ENCODE measurements at places on chromosomes 7 and 10.

DNA sequence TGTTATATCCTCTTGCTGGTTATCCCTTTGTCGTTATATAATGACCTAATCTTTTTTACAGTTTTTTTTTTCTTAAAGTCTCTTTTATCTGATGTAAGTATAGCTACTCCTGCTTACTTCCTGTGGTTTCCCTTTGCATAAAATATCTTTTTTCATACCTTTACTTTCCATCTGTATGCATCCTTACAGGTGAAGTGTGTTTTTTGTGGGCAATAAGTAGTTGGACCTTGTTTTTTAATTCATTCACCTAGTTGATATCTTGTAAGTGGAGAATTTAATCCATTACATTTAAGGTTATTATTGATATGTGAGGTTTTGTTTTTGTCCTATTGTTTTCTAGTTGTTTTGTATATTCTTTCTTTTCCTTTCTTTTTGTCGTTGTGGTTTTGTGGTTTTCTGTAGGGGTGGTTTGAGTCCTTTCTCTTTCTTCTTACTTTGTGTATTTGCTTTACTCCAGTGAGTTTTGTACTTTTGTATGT is 168.6 kb downstream of the MLLT10 start:
- DNase-seq: no peak

- DNase-seq: no peak
Measured at GRCh38 chr7:41659539-41659938, 43.4 kb downstream of the INHBA start.

DNA sequence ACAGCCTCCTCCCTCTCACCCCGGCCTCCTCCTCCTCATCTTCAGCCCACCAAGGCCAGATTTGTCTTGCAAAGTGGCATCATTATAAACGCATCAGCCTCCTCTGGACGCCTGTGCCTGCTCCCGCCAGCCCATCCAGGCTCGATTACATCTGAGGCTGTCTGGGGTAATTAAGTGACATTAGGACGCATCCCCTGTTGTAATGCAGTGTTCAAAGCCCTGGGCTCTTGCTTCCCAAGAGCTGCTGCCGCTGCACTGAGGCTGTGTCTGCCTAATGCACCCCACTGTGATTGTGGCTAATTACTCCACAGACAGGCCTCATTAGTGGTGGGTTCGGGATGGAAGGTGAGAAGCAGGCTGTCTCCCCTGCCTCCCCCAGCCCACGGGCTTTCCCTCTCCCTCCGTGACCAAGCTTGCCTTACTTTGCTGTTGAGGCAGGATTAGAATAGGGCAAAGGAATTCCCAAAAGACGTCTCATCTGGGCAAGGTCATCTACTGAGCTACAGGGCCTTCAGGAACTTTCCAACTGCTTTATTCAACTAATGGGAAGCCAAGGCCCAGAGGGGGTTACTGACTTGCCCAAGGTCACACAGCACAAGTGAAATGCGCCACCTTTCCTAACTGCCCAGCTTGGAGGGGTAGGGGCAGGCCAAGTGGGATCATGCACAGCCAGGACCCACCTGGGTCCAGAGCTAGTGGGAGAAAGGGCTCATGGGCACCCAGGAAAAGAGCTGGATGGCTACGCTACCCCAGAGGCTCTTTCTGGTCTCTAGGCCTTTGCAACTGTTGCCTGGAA is 66.2 kb upstream of the PCBD1 start:
- no peak for DNase-seq

- DNase-seq: no peak
Measured at GRCh38 chr10:3671386-3671955, 113.5 kb downstream of the KLF6 start.

- DNase-seq: no peak
Measured at GRCh38 chr10:11869219-11869618, 46.1 kb downstream of the PROSER2 start.

DNA sequence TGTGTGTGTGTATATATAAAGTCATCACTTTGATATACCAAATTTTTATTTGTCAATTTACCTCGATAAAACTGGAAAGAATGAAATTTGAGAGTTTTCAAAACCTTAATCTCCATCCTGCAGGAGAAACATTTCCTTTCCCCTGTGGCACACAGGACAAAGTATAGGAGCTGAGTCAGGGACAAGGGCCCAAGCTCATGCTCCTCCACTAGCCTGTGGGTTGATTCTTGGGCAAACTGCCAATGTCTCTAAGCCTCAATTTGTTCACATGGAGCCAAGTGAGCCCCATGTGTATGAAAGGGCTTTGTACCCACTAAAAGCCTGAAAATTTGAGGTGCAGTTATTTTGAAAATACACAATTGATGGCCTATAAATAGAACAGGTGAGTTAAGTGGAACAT is 60.3 kb upstream of the IL6 start:
- DNase-seq: no peak

GRCh38 chr7:81949306-81949705 is 179.5 kb upstream of the HGF start:
- DNase-seq: no peak

DNA sequence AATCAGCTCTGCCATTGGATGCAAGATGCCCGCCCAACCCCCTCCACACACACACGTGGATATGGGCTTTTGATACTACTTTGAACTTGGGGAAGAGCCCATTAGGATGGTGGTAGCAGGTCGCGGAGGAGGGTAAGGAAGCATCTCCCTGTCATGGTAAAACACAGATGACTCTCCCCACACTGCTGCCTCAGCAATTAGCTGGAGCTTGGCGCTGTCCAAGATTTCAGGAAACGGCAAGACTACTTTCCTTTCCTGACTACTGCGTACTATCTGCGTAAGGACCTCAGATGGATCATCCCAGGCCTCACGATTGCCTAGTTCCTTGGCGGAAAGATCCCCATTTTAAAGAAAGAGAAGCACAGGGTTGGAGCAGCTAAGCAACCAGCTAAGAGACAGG is 134.3 kb downstream of the C10orf90 start:
- no peak for DNase-seq

DNA sequence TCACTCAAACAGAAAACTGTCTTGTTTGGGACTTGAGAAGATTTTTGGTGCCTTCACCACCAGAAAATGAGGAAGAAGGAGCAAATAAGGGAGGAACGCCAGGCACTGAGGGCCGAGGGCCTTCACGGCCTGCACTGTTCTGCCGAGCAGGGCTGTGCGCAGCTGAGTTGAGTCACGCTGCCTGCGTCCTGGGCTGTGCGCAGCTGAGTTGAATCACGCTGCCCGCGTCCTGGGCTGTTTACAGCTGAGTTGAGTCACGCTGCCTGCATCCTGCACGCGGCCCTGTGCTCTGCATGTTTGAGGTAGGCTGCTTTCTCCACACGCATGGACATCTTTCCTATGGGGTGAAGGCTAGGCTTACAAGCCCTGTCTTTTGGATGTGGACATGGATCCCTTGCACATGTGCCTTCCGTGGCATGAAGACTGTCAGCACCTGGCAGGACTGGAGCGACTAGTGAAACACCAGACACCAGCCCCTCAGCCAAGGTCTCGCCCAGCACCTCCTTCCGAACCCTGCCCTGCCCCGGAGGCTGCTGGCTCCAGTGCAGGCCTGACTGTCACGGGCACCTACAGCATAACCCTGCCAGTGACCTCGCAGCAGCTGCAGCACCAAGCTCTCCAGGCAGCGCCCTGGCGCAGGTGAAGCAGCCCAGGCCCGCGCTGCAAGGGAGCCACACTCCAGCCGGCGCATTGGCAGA is 96.7 kb downstream of the HTR5A start:
- peak; percentile 94 for DNase-seq

DNA sequence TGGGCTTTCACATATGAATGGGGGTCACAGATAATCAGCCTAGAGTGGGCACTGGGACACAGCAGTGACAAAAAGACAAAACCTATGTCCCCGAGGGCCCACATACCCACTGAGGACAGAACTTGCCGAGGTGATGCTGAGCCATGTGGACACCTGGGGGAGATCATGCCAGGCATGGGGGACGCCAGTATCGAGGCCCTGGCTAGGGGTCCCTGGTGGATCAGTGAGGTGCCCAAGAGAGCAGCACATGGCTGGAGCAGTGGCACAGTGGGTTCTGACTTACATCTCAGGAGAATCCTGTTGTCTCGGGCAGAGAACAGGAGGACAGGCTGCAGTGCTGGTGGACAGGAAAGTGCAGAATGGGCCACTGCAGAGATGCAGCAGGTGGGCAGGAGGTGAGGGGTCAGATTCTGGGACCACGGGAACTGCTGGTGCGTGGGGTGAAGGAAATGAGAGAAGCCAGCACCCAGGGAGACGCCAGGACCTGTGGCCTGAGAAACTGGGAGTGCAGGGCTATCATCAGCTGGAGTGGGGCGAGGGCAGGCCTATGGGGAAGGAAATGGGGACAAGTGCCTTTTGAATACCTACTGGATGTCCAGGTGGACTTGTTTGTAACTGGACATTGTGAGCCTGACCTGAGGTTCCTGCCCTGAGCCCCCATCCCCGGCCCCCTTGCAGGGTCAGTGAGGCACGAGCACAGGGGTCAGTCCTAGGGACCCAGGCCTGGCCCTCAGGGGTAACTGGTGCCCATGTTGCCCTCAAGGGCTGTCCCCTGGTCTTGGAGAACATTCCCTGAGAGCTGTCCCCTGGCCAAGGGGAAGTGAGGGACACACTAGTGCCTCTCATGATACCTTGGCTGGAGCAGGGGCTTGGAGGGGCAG is 91.2 kb upstream of the RET start:
- no peak for DNase-seq

DNA sequence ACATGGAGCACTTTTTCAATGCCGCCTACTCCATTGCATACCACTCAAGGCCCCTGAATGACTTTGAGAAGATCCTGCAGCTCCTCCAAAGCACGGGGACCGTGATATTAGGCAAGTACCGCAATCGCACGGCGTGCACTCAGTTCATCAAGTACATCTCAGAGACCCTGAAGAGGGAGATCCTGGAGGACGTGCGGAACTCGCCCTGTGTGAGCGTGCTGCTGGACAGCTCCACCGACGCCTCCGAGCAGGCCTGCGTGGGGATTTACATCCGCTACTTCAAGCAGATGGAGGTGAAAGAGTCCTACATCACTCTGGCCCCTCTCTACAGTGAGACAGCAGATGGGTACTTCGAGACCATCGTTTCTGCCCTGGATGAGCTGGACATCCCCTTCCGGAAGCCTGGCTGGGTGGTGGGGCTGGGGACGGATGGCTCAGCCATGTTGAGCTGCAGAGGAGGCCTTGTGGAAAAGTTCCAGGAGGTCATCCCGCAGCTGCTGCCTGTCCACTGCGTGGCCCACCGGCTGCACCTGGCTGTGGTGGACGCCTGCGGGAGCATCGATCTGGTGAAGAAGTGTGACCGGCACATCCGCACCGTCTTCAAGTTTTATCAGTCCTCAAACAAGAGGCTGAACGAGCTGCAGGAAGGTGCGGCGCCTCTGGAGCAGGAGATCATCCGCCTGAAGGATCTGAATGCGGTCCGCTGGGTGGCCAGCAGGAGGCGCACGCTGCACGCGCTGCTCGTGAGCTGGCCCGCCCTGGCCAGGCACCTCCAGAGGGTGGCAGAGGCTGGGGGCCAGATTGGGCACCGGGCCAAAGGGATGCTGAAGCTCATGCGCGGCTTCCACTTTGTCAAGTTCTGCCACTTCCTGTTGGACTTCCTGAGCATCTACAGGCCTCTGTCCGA is 12.7 kb upstream of the ATP6V0E2 start:
- no peak for DNase-seq

GRCh38 chr7:42549866-42550485 is 313.0 kb upstream of the GLI3 start:
- DNase-seq: no peak

DNA sequence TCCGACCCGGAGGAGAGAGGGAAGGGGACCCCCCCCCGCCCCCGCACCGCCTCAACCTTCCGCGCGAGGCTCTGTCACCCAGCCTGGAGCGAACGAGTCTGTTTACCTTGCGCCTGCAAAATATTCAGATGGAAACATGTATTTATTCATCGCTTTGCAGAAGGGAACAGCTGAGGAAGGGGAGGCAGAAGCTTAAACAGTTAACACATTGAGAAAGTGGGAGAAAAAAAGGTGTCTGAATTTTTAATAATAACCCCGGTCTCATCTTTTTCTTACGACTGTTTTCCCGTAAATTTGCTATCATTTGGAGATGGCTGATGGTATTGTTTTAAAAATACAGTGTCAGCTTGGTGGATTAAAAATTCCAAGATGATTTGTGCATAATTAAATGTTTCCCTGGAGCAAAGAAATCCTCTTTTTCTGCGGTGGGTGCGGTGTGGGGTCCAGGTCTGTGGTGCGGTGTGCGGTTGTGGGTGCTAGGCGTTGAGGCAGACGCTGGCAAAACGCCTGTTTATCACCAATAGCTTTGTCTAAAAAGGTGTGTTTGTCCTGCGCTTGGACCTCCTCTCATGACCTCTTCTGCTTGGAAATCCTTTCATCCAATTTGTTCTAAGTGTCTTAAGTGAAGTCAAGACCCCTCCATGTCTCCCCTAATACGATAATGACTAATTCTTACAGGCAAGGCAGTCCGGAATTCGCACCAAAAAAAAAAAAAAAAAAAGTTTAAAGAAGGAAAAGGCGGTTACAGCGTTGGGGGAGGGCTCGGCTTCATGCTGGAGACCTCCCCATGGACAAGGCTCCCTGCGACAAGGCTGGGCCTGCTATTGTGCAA is 1.6 kb downstream of the UNCX start:
- DNase-seq: no peak

GRCh38 chr7:98733036-98733435 is 116.0 kb downstream of the NPTX2 start:
- no peak for DNase-seq

GRCh38 chr10:6103591-6103990 is 14.8 kb downstream of the RBM17 start:
- DNase-seq: no peak

DNA sequence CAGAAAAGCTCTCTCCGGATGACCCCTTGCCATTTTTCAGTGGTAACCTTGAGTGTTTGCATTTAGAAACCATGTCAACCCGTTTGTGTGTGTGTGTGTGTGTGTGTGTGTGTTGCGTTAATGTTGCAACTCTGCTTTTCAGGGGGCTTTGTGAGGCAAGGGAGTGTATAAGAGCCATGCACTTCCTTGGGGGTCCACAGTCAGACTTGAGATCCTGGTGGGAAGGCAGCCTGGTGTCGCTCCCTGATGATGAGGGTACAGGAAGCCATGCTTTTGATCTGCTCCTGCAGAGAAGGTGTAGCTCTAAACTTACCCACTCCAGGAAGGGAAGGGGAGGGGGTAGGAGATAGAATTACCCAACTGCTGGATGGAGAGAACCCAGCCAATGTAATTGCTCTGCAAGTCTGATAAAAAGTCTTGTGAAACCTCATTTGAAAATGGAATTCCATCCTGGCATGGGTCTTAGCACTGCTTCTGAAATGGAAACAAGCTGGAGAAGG is 10.7 kb downstream of the GRK5 start:
- no peak for DNase-seq

DNA sequence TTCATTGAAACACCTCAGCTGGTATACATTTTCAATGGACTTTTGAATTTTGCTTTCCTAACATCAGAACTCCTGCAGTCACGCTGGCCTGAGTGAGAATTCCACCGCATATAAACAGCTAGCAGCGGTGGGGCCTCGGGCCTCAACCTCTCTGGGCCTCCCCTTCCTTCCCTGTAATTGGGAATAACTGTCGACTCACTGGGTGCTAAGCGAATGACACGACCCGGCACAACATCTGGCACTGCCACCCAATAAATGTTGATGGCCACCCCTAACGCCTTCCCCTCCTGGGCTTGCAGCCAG is 670 bp downstream of the RCC1L start:
- no peak for DNase-seq

Measured in amniotic stem cell (primary cell).